WTC11 (cell line): ENCODE measurements at places on chromosomes 7 and 10.

DNA sequence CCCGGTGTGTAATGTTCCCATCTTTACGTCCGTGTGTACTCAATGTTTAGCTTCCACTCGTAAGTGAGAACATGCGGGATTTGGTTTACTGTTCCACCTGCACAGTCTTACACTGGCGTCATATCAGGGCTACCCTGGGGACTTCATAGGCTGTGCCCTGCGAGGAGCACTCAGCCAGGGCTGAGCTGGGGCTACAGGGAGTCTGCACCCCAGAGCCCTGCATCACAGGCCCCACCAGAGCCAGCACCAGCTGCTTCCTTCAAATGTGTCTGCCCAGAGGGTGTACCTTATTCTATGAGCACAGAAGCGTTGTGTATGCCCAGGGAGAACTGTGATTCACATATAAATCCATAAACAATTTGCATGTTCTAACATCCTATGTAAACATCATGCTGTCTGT, 277.1 kb downstream of the TCERG1L start:
- no peak for DNase-seq

DNA sequence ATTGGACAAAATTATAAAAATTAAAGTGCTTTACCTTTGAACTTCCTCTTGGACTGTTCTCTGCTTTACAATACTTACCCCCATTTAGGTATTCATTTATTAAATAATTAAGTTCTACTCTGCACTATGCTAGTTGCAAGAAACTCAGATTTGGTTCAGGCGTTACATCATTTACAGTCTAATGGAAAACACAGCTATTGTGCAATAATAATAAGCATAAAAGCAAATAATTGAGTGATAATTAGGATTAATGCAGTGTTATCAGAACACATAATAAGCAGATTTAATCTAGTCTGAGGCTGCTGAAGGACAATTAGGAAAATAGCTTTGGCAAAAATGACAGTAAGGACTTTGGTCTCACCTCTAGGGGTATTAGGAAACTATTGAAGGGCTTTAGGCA, 493.2 kb upstream of the ADARB2 start:
- no peak for DNase-seq

DNA sequence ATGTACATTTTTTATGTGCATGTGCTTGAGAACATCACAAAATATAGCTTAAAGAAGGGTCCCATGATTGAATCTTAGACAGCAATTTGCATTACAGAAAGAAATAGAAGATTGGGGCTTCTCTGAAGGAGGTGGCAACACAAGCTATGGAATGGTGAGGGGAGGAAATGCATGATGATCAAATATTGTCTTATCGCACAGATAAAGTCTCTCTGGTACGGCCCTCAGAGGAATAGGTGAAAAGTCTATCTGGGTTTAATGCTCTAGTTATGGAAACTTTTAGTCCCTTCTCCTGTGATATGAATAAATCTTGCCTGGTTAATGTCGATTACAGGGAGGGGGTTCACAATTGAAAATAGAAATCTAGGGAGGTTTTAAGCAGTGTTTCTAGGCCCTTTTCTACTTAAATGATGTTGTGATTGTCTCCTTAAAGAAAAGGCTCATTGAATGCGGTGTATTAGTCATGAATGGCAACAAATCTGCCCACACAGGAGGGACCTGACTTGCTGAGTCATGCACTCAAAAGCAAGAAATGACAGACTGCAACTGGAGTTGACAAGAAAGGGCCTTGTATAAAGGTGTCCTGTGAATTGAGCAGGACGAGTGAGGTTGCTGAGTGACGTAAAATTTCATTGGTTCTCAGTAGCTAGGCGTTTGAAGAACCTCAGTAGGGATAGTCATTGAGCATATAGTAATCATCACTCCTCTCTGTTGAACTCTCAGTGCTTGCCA, 133.4 kb upstream of the CSTF2T start:
- DNase-seq, result no peak

DNA sequence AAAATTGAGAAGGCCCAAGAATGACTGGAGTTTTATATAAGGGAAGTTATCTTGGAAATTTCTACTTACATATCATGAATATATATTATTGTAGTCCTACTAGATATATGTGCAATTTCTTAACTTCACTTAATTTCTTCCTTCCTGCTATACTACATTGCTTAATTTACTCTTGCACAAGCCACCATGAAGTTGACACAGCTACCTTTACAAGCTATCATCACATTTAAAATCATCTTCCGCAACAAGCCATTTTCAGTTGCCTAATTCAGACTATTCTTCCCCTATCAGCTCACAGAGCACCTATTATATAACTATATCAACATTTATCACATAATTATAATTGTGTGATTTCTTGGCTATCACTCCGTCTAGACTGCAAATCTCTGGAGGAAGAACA, 418.4 kb downstream of the PARD3 start:
- no peak for DNase-seq

- no peak for DNase-seq
Measured at GRCh38 chr10:19683356-19683755, 132.9 kb upstream of the PLXDC2 start.
